ENCODE measurements at places on chromosomes 5 and 9.

GRCh38 chr9:123796618-123797484 lies 133.1 kb downstream of the DENND1A start:
- no peak for DNase-seq

DNA sequence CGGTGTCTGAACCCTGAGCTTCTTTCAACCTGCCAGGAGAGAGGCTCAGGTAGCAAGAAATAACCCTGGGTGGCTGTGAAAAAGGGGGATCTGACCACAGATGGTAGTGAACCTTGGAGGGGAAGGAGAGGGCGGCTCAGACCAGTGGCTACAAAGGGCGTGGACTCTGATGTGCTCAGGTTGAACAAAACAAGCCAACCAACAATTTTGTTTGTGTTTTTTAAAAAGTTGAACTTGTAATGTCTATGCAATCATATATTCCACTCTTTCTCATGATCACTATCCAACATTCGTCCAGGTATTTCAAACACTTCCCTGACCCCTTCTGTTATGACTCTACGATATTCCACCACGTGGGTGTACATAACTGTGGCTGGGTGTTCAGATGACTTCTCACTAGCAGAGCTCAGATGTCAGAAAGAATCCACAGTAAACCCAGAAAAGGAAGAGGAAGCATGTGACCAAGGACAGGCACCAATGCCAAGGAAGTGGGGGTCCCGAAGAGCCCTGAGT lies 20.0 kb downstream of the PTPN3 start:
- DNase-seq = no peak

- DNase-seq = no peak
Measured at GRCh38 chr9:127500399-127500798, 49.1 kb downstream of the LRSAM1 start.

DNA sequence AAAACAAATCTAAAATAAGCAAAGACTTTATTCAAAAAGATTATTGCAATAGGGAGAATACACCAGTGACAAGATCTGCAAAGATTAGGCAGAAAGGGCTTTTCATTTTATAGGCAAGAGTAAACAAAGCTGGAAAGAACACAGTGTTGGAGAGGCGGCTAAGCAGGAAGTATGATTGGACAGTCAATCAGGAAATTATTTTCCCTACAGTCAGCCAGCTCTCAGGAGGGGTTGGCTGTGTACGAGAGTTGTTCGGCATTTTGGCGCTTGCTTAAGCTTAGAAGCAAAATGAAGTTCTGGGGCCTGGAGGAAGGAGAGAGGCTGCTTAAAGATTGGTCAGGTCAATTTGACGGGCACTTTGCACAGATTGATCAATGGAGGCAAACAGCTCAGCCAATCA lies 1030.5 kb downstream of the TLE4 start:
- no peak for DNase-seq

- no peak for DNase-seq
Measured at GRCh38 chr5:133232011-133232410, 180.2 kb downstream of the HSPA4 start.

DNA sequence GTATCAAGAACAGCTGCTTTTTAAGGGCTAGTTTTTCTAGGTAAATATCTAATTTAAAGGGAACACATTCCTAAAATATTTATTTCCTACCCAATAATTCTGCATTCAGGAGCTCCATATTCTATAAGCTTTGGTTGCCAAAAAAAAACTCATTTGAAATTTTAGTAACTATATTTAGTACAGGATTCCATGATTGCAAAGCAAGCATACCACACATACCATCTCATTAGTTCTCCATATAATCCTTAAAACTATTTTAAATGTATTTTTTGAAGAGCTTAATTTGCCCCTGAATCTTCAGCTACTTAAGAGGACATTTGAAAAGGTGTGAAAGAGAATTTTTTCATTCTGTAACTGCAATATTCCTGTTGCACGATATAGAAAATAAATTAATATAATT lies 877.0 kb downstream of the NR2F1-AS1 start:
- peak; percentile 23 for DNase-seq

GRCh38 chr5:177085985-177086653 lies 596 bp upstream of the FGFR4 start:
- no peak for DNase-seq

- no peak for DNase-seq
Measured at GRCh38 chr5:78279194-78279593, 15.3 kb downstream of the AP3B1 start.

DNA sequence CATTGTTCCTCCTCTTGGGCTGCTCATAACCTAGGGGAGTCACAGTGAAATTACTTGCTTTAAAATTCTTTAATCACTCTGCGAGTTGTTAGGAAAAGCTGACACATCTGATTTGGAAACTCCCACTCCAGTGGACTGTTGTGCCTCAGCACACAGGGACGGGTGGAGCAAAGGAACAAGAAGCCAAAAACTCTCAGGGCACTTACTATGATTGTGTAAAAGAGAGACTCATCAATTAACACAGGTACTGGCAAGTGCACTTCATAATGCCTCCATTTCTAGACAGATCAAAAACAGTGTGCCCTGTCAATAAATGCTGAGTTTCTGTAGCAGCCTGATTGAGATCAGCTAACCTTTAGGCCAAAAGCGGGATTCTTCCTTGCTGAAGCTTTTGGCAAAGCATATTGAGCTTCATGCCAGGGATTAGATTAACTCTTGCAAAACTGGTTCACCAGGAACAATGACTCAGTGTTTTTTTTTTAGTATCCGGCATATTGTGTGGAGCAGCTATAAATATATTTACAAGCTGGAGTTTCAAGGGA lies 55.9 kb downstream of the TMC1 start:
- peak; percentile 77 for DNase-seq

- DNase-seq = no peak
Measured at GRCh38 chr5:1316588-1317340, 21.9 kb upstream of the TERT start.

Data from astrocyte of the hippocampus (primary cell).